NCI-H2171 (cell line): ENCODE measurements at places on chromosomes 5 and 9.

DNA sequence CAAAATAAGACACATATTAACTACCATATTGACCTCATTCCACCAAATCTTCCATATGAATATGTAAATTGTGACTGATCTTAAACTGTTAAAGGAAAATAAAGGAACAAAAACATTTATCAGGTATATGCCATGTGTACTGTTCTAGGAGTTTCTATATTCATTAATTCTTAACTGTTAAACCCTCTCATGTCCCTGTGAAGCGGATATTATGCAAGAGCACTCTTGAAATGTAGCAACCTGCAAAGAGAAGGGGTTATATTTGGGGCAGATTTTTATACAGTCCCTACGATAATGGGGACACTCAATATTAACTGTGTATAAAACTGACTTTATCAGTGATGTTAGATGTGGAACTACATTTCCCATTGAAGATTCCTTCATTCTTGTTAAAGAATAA lies 184.9 kb upstream of the OR13F1 start:
- no peak for DNase-seq

GRCh38 chr5:171782332-171782966 lies 3.2 kb upstream of the SMIM23 start:
- no peak for DNase-seq

GRCh38 chr9:131104016-131104740 lies 7.8 kb downstream of the AIF1L start:
- no peak for DNase-seq

GRCh38 chr9:128099231-128099931 lies 28.1 kb downstream of the PTGES2 start:
- no peak for DNase-seq

DNA sequence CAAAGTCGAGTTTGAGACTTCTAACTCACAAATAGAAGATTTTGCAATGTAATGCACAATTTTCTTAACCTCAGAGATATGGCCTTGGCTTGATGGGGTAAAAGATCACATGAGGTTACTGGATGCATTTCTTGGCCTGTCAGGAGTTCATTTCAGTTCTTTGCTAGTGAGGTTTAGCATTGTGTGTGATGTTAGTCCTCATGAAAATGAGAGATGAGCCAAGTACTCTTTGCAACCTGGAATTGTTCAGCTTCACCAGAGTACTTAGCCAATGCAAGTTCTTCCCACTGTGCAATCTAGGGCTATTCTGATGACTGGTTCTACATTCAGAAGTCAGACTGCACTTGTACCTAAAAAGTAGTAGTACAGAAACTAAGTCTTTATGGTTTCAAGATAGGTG lies 24.9 kb downstream of the GNAQ start:
- no peak for DNase-seq

DNA sequence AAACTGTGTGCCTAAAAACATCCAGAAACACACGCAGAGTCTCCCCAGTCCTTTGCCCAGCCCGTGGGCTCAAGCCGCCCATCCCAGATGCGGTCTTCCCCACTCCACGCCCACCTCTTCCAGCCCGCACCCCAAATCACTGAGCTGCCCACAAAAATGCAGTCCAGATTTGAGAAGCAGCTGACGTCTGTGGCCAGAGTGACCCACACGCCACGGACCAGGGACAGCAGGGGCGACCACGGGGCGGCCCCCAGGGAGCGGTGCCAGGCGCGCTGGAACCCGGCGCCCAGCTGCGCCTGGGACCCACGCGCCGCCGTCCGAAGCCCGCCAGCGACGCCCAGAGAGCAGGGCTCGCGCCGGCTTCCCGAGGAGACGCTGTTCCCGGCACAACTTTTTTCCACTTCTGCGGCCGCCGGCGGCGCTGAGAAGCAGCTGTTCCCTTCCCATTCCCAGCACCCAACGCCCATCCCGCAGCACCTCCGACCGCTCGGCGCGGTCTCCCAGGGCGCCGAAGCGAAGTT lies 674 bp downstream of the LHFPL2 start:
- DNase-seq, result peak; percentile 14

GRCh38 chr5:40570408-40571129 lies 109.1 kb upstream of the PTGER4 start:
- no peak for DNase-seq

DNA sequence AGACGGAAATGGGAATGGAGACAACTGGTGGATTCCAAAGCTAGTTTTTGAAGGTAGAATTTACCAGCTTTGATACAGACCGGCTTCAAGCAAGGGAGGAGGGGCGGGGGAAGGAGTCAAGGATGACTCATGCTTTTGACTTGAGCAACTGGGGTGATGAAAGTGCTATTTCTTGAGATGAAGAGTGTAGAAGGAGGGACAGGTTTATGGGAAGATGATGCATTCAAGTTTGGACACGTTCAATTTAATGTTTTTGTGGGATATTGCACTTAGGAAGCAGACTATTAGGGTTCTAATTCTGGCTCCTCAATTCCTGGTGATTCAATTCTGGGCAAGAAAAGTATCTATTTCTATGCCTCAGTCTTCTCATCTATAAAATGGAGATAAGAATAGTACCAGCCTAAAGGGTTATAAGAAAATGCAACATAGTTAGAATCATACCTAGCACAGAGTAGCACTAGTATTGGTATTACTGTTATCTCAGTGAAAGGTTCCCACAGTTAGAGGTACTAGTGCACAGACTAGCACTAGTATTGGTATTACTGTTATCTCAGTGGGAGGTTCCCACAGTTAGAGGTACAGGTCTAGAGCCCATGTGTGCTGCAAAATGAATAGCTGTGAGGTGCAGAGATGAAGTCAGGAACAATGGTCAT lies 4.6 kb downstream of the NIPAL4 start:
- no peak for DNase-seq

DNA sequence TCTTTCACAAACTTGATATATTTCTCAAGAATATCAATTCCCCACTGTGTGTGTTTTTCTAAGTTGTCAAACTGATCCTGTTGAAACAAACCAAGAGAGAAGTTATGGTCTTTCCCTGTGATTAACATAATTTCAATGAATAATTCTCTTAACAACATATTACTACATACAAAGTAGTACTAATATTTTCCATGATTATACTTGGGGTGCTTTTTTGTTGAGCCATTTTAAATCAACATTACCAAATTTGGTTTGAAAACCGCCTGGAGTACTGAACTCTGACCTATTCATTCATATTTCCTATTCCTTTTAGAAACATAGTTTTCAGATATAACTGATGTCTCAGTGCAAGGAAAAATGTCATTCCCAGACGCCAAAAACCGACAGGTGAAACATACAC lies 48.1 kb downstream of the FNBP1 start:
- DNase-seq, result no peak

DNA sequence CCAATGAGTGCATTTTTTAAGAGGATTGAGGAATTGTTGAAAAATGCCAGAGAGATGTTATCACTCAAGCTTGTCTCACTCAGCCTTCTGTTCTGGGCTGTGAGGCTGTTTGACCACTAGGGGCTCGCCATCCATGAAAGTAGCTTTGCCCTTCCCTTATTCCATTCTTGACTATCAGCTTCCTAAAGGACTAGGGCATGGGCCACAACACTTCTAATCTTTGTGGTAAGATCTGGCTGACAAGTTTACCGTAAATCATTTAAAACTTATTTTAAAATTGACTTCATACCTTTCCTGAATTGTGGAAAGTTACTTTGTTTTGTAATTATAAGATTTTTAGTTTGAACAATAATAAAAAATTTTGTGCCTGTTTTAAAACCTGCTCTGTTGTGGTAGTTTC lies 49.5 kb downstream of the TJP2 start:
- DNase-seq, result no peak

GRCh38 chr9:135790850-135791249 lies 88.9 kb downstream of the KCNT1 start:
- DNase-seq, result no peak

DNA sequence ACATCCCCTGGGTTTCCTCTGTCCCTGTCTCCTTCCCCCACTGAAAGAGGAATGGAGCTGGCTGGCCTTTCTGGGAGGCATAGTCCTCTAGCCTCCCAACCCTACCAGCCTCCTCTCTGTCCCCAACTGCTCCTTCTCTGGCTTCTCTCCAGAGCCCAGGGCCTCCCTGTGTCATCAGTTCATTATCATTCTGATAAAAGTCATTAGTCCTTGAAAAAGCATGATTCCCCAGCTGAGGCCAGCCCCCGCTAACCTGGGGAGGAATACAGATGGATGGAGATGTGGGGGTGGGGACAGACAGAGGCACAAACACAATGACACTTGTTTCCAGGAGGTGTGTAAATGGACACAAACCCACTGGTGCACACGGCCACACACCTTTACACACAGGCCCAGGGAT lies 73.6 kb upstream of the HSPA9 start:
- no peak for DNase-seq

DNA sequence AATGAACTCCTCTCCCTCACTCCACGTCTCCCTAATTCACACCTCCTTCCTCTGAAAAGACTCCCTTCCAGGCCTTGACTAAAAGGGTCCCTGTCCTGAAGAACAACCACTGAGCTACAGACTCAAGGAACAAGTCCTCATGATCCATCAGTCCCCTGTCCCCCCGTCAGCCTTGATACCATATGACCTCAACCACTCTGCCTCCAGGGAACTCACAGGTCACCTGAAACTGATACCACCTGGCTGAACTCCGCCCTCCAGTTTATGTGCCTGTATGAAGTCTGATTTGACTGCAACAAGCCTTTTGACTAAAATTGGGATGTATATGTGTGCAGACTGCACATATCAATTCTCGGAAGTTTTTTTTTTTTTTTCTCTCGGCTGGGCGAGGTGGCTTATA lies 88.7 kb downstream of the UGCG start:
- no peak for DNase-seq

GRCh38 chr9:125943831-125944230 lies 196.7 kb downstream of the PBX3 start:
- DNase-seq, result no peak

GRCh38 chr5:53927668-53928247 lies 367.3 kb downstream of the NDUFS4 start:
- DNase-seq, result no peak

GRCh38 chr5:165405340-165405739 lies 1899.9 kb downstream of the MAT2B start:
- DNase-seq, result no peak

DNA sequence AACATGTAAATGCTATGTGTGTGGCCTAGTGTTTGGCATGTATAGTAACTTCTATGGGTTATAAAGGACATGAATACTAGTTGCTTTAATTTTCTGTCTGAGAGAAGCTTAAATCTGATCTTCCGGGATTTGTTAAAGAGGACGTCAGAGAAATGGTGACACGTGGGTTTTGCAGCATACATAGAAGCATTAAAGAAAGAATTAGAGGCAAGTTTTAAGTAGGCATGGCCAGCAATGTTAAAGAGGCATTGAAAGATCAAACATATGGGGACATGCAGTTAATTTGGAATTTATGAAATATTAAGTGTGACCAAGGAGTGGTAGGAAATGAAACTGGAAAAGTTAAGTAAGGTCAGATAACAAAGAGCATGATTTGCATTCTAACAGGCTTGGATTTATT lies 311.4 kb upstream of the RIOK2 start:
- no peak for DNase-seq

DNA sequence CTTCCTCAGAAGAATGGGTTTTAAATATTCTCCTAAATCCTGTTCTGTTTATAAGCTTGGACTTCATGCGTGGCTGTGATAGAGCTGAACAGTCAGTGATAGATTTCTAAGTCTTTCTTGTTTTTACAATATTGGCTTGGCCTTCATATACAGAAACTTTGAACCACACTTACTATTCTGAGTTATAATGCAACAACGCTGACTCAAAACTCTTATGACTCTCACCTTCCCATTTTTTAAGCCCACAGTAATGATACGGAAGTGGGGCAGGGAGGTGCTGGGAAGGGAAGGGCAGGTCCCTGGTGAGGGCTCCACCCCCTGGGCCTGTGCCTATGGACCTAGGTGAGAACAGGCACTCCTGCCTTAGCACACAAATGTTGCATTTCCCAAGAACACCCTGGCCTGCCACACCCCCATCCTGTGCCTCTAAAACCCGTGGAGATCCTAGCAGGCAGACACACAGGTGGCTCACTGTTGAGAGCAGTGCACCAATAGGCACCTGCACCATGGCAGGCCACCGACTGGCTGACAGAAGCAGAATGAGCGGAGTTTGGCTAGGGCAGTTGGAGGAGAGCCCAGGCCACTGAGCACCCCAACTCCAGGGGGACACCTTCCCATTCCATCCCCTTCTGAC lies 376.7 kb downstream of the GABRG2 start:
- no peak for DNase-seq

DNA sequence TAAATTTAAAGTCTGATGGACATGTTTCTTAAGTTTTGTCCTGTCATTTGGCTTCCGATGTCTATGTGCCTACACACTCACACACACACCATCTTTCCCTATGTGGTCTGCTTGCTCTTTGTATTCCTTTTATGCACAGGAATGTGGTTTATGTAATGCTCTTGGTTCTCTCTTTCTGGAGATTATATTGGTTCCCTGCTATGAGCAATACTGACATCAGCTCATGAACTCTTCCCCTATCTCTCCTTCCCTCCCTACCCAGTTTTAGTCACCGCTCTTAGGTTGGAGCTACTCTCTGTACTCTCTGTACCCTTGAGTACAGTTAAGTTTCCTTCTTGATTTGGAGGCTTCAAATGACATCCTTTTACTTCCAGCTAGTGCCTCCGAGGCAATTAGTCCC lies 77.9 kb upstream of the MVB12B start:
- DNase-seq, result no peak

DNA sequence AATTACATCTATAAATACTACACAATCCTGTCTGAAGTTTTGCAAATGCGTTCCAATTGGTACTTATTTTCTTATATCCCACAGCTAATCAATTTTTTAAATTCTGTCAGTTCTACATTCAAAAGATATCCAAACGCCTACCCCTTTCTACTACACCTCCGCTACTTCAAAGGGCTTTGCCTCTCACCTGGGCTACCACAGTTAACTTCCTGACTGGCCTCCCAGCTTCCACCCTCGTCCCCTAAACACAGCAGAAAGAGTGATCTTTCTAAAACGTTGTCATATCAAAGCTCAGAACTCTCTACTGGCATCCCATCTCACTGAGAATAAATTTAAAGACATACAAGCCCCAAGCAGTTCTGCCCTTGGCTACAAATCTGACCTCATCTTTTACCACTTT lies 32.3 kb upstream of the NIPBL start:
- no peak for DNase-seq

- DNase-seq, result peak; percentile 90
Measured at GRCh38 chr9:37464426-37465248, 613 bp downstream of the ZBTB5 start.

DNA sequence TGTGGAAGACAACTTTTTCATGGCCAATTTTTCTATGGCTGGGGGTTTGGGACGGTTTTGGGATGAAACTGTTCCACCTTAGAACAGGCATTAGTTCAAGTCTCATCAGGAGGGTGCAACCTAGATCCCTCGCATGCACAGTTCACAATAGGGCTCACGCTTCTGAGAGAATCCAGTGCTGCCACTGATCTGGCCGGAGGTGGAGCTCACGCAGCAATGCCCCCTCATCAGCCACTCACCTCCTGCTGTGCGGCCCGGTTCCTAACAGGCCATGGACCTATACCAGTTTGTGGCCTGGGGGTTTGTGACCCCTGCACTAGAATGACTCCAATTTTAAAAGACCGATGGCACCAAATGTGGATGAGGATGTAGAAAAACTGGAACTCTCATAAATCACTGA lies 127.2 kb upstream of the IER5L start:
- DNase-seq, result no peak
